ENCODE measurements at places on chromosomes 11 and 22.
A peak's percentile ranks its signal among the peaks of the same experiment; 100 is the strongest.

- no peak for DNase-seq
These were observed 10.0 kb upstream of the OR8B4 start for GRCh38 chr11:124434699-124435098.

- no peak for DNase-seq
These were observed 39.5 kb upstream of the ADA2 start for GRCh38 chr22:17258788-17259148.

DNA sequence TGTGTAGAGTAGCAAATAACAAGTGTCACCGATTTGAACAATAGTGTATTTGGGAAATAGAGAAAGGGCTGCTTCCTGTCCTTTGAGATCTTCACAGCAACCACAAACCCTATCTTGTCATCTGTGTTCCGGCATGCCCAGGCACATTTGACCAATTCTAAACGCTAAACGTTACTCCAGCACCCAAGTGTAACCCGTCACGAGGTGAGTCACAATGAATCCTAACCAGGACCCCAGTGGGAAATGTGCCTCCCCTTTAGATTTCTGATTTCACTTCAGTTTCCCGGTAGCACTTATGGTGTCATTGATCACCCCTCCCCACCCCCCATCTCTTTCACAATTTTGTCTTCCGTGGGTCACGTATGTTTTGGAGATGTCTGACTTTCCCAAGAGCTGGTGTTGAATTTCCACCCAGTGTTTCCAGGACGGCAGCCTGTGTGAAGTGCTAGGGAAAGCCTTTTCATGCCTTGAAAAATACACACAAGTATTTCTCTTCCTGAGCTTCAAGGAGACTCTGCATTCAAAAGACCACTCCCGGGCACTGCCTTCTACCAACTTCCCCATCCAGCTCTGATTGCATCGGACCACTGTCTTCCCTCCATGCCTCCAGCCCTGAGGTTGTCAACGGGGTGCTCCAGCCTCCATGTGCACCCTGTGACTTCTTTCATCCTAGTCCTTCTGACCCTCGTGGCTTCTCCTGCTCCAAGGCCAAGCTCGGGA lies 10.5 kb upstream of the C11orf24 start:
- DNase-seq = no peak

- DNase-seq = no peak
These were observed 88.2 kb downstream of the SIK3 start for GRCh38 chr11:117009905-117010605.

DNA sequence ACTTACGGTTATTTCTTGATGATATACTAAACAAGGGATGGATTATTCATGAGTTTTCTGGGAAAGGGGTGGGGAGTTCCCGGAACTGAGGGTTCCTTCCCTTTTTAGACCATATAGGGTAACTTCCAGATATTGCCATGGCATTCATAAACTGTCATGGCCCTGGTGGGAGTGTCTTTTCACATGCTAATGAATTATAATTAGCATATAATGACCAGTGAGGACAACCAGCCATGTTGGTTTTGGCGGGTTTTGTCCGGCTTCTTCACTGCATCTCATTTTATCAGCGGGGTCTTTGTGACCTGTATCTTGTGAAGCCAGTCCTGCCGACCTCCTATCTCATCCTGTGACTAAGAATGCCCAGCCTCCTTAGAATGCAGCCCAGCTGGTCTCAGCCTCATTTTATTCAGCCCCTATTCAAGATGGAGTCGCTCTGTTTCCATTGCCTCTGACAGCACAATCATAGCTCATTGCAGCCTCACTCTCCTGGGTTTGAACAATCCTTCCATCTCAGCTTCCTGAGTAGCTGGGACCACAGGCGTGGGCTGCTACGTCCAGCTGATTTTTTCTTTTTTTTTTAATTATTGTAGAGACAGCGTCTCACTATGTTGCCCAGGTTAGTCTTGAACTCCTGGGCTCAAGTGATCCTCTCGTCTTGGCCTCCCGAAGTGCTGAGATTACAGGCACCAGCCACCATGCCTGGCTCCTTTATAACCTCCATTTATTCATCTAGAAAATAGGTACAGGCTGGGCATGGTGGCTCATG lies 52.6 kb upstream of the EMID1 start:
- DNase-seq = no peak

GRCh38 chr11:45864041-45864440 lies 16.8 kb downstream of the CRY2 start:
- DNase-seq = no peak

DNA sequence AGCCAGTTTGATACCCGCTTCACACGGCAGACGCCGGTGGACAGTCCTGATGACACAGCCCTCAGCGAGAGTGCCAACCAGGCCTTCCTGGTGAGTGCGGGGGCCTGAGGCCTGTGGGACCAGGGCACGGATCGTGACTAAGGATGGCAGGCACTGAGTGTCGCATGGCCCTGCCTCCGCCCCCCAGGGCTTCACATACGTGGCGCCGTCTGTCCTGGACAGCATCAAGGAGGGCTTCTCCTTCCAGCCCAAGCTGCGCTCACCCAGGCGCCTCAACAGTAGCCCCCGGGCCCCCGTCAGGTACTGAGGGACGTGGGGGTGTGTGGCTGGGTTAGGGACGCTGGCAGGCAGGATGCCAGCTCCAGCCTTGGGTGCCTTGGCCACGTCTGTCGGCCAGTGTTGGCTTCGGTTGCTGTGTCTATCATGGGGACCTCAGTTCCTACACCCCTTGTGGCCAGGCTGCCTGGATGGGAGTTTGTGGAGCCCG lies 3.0 kb downstream of the PTPRCAP start:
- DNase-seq = no peak

GRCh38 chr11:19786644-19787043 lies 74.0 kb downstream of the NAV2 start:
- no peak for DNase-seq

- DNase-seq = no peak
These were observed 22.5 kb upstream of the KRTAP5-7 start for GRCh38 chr11:71504531-71504930.

DNA sequence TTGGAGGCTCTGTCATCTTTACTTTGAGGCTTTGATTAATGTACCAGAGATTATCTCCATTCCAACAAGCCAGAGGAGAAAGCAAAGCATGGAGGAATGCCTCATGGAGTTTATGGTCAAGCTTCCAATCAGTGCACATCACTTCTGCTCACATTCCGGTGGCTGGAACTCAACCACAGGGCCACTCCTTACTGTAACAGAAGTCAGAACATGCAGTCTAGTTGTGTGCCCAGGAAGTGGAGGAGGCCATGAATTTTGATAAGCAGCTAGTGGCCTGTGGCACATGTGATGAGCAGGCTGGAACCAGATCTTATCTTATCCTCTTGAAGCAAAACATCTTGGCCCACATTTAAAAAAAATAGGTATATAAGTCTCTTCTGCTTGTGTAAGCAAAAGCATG lies 258.9 kb upstream of the ARHGAP20 start:
- DNase-seq = peak; percentile 45

DNA sequence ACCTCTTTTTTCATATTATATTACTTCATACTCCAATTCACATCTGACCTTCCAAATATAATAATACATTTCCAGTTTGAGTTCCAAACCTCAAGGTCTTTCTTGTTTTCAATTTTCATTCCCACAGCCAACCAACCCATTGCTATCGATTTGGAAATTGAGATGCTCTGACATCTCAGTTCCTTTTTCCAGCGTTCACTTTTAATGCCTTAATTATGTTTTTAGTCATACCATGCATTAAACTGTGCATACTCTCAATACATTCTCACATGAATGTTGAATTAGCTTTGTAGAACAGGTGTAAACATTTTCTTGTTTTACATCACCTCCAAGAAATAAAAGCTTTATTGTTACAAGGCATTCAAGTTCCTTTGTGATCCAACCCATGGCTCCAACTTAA lies 294.2 kb upstream of the ANO3 start:
- no peak for DNase-seq

GRCh38 chr11:60978546-60979380 lies 7.3 kb downstream of the CD6 start:
- DNase-seq = peak; percentile 90

GRCh38 chr11:117492578-117493251 lies 165.1 kb downstream of the CEP164 start:
- no peak for DNase-seq

DNA sequence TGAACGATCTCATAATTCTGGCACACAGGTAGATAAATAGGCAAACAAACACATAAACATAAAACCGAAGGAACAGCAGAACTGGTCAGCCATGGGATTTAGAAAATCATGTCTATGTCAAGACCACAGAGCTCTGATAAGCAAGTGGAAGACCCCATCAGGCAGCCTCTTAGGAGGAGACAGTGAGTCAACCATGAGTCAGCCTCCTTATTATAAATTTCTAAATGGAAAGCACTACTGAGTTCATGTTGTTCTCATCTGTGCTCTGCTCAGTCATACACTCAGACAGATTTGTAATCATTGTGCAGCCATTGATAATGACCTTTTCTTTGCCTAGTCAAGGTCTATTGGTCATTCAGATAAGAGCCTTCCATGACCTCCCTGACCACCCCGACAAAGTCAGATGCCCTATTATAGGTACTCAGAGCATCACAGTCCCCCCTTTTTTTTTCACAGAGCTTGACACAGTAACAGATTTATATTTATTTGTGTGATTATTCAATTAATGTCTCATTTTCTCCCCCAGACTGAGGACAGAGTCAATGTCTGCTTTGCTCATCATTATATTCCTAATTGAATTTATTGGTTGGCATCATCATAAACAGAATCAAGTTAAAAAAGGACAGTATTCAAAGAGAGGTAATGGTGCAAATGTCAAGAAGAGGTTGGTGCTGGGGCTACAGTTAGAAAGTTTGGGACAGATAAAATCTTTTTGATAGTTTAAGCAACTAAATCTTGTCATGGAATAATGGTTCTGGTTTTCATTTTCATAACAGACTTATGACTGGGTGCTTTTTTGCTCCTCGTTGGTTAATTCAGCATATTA lies 579.7 kb upstream of the CCDC90B start:
- DNase-seq = no peak

DNA sequence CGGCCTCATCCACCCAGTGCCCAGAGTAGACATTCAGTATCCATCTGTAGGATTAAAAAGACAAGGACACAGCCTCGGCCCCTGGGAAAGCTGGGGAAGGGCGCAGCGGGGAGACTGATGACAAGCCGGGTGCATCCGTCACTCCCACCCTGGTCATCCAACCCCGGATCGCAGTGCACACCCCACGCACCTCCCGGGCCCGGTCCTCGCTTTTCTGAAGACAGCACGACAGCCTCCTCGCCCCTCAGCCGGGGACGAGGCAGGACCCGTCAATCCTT lies 1.1 kb downstream of the FCHSD2 start:
- no peak for DNase-seq

DNA sequence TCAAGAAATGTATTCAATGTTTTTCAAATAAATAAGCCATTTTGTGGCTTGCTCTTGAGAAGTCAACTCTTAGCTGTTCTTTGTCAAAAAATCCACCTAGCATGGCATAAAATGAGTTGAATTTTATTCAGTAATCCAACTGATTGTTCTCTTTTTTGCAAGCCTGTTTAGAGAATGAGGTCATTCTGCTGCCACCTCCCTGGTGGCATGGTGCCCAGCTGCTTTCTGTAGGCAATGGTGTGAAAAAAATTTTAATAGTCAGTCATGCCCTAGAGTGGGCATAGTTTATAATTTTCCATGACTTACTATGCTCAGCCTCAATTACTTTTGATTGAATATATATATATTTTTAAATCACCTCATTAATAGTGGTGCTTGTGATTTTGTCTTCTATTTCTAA lies 177.2 kb downstream of the INSC start:
- no peak for DNase-seq

GRCh38 chr11:19677381-19678080 lies 35.1 kb upstream of the NAV2 start:
- DNase-seq = no peak

- DNase-seq = no peak
These were observed 205.1 kb upstream of the CADM1 start for GRCh38 chr11:115709297-115709696.

GRCh38 chr22:21797444-21798221 lies 62.0 kb upstream of the YPEL1 start:
- DNase-seq = no peak

DNA sequence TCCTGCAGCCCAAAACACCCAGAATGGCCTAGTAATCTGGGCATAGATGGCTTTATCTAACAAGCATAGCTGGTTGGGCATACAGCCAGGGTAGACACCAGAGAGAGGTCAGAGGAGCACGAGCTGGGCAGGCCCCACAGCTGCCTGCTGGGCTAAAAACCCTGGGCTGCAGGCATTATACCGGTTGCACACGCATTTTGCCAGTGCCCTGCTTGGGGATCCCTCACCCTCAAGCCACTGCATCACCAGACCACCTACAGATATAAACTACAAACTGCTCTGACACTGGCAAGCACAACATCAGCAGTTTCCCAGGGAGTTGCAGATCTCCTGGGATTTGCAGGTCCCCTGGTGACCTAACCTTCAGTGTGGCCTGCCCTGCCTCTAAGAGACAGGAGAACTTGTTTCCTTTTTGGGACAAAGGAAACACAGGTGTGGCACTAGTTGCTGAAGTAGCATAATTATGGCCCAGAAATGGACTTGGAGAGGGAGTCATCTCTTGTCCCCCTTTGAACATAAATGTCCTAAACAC lies 79.1 kb upstream of the SC5D start:
- DNase-seq = no peak

DNA sequence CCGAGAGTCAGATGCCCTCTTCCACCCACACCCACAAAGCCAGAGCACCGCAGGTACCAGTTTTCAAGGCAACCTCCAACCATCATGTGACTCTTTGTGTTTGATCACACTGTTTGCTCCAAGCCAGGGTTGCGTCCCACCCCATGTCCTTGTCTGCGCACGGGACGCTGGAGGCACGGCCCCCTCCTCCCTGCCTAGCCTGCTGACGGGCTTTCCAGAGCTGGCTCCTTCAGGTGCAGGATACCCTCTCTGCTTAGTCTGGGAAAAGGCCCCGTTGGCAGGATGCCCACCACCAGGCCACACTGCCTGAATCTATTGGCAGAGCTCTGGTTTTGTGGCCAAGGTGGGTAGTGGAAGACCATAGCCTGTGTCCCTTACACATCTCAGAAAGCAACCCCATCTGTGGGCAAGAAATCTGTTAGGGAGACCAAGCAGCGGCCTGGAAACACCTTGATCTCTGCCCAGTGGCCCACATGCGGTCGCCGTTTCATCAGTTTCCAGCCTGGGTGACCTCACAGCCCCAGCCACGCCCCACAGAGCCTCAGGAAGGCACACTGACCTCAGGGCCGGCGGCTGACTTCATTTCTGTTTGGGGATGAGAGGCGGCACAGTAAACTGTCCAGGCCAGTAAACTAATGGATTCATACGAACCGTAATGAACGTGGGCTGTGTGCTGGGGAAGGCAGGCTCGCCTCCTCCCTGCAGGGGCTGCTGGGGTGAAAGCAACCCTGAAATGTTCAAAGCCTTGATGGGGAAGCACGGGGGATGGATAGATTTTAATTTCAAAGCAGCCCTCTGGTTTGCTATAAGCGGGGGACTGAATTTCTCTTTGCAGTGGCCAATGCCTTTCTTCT lies 25.8 kb downstream of the CDPF1 start:
- no peak for DNase-seq

GRCh38 chr11:124840666-124841065 lies 24.6 kb upstream of the ROBO3 start:
- DNase-seq = no peak

GRCh38 chr22:20664594-20664959 lies 109.3 kb upstream of the SERPIND1 start:
- no peak for DNase-seq

GRCh38 chr22:36359470-36359996 lies 28.2 kb downstream of the MYH9 start:
- no peak for DNase-seq

Measured in epithelial cell of prostate (primary cell).